NCI-H1092 (cell line): ENCODE measurements at places on chromosomes 2 and 18.

DNA sequence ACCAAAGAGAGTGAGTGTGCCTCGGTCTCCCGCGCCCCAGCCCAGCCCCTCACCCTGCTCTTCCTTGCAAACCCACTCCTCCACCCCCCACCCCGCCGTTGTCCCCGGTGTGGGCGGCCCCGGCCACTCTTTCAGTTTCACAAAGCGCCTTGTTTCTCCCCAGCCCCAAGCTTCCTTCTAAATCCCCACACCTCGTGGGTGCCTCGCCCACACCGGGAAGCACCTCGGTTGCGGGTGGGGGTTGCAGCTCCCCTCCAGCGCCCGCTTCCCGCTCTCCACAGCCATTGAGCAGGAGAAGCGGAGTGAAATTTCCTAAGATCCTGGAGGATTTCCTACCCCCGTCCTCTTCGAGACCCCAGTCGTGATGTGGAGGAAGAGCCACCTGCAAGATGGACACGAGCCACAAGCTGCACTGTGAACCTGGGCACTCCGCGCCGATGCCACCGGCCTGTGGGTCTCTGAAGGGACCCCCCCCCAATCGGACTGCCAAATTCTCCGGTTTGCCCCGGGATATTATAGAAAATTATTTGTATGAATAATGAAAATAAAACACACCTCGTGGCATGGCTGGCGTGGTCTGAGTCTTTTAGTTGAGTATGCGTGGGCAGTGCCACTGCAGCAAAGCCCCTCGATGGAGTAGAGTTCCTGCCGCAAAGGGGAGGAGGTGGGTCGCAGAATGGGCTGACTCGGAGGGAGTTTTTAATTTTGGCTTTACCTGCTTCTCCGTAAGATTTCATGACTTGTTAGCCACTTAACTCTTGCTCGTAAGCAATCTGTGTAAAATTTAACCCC lies 848 bp downstream of the TMSB10 start:
- DNase-seq: no peak

DNA sequence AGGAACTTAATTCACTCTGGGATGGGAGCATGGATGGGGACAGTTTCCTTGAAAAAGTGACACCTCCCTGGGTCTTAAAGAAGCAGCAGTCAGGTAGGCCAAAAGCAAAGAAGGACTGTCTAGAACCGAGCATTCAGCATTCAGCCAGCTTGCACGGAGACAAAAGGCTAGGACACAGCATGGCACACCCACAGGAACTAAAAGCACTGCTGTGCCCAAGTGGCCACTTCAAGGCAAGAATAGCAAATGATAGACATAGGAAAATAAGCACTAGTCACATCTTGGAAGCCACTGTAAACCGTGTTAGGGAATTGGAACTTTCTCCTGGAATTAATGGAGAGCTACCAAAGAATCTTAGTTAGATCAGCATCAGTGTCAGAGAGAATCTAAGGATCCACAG lies 47.0 kb downstream of the LRP2 start:
- DNase-seq: no peak

GRCh38 chr2:241961454-241961853 lies 91.9 kb downstream of the RTP5 start:
- no peak for DNase-seq

DNA sequence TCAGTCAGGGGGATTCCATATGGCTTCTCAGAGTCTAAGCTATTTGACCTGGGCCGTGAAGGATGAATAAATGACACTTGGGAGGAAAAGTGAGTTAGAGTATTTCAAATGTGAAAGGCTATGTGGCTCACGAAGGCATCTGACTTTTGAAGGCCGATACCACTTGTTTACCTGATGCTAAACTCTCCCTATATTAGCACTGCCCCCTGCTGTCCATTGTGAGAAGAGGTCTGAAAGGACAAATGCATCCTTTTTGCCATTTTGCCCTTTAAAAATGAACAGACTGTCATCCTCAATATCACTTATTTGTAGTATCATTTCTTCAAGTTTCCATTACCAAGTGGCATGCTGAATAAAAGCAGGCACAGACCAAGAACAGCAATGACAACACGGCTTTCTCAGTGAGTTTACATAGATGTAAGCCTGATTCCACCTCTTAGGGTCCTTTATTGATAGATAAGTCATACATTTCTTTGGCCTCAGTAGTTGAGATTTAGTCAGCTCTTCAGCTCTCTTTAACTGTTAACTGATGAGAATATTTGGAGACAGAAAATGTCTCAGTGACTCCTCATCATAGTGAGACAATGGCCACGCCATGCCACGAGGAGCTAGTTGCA lies 40.1 kb downstream of the DOCK10 start:
- peak; percentile 30 for DNase-seq

DNA sequence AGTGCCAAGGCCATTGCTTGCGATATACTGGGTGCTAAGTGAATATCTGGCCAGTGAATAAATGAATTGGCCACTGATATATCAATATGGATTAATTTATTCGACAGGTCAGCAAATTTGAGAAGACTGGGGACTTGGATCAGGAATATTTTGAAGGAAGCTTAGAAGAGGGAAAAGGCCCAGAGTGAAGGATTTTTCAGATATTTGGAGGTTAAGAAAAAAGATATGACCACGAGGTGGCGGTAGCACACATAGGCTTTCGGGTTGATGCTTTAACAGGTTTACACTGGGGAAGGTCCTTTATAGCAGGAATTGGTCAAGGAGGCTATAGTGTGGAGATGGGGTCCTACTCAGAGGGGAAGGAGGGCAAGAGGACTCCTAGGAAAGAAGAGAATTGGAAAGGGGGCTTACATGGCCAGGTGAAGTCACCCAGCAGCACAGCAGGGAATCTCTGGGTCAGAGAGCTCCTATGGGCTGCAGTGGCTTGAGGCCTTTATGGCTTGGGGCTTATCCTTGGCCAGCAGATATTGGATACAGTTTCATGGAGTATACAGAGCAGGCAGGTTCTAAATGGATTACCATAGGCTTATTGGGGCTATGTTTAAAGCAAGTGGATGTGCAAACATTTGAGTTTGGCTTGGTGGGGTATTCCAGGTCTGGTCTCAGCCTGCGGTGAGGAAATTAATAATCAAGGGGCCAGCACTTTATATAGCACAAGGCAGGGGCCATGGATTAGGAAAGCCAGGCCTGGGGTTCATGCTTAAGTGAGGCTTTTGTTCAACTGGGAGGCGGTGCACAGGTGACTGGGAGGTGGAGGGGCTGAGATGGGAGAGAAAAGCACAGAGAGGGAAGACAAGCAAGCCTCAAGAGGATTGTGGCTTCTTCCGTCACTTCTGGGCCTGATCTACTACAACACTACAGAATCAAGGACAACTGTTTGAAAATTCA lies 9.7 kb downstream of the IL1RN start:
- DNase-seq: no peak
